ENCODE measurements at places on chromosomes 3 and 15. TPM values are rescaled to one million over a fixed set of nuclear protein-coding genes. Genes with fewer than 3 reads are reported as not detected.

DNA sequence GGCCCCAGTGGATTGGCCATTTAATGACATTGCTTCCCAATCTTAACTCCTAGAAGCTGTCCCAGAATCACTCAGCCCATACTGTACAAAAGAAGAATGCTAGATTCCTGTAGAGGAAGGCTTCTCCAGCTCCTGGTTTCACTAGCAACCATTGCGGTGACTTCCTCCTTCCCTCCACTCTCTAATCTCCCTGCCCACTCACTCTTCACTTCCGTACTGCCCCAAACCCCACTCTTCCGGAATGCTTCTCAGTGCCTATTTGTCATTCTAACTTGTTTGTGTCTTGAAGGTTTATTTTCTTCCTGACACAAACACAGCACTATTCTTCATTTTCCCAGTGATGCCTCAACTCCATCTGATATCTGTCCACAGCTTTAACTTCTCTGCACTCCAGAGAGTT lies 97.1 kb upstream of the SPATA16 start:
- DNase-seq = no peak

DNA sequence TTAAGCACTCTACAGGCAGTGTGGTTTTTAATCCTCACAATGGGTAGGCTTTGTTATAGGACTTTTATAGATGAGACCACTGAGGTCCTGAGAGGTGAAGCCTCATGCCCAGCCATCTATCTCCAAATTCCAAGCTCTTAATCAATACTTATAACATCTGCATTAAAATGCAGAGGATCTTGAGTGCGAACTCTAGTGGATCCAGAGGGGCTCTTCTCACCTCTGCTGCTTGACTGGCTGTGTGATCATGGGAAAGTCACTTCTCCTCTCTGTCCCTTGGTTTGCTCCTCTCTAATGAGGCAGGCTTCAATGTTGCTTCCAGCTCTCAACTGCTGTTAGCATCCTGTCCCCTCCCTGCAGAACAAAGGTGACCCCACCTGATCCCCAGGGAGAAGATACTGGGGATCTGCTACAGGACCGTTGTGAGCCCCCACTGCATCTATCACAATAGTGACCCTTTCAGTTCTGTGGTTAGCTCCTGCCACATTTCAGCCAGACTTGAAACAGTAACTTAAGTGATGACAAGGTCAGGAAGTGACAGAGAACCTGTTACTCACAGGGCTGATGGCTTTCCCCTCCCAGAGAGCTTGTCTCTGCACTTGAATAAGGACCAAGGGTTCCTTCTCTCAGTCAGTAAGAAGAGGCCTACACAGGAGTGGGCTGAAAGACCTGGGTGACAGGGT lies 1.3 kb downstream of the SLC27A2 start:
- no peak for DNase-seq

DNA sequence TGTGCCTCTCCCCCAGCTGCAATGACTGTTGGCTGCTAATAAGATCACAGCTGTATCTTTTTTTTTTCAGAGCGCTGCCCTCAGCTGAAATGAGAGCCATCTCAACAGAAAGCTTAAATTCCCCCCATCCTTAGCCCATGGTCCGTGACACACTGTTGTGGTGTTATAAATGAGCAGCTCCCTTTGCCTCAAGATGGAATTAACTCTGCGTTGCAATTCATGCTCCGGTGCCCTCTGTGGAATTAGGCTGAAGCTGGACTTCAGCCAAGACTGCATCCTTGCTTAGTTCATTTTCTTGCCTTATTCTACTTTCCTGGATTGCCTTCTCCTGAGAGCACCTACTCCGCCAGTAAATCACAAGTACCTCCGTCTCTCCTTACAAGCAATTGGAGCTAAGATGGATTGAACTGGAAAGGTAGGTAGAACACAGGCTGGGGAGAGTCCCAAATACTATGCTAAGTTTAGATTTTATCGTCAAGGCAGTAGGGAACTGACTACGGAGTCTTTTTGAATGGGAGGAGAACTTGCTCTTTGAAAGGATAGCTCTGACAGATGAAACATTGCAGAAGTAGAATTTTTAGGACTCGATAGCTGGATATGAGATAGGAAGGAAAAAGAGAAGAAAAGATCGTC lies 39.0 kb upstream of the THRB start:
- DNase-seq = no peak

- no peak for DNase-seq
These were observed 133.8 kb upstream of the SLC2A2 start for GRCh38 chr3:171160325-171160724.

DNA sequence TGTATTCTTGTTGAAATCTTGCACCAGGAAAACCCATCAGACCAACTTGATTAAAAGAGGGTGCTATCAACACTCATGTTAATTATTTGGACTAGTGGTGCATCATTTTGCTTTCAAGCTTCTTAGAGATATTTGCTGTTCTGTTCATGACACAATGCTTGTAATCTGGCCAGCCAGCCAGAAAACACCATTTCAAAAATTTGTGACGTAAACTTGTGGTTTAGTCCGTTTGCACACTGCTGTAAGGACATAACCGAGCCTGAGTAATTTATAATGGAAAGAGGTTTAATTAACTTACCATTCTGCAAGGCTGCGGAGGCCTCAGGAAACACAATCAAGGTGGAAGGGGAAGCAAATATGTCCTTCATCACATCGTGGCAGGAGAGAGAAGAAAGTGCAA lies 374.3 kb upstream of the TGFBR2 start:
- no peak for DNase-seq

DNA sequence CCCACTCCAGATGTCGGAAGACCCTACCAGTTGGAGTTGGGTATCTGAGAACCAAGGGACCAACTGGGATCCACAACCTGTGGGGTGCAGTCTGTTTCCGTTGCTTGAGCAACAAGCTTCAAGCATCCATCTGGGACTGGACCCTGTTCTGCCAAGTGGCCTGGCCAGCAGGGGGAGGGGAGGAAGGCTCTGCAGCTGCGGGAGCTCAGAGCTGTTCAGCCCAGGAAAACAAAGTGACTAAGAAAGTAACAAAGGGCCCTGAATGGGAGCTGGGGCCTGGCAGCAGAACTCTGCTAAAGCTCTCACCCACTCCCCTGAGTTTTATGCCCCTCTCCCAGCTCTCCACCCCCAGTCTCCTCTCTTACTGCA lies 2.7 kb downstream of the TYRO3 start:
- no peak for DNase-seq

DNA sequence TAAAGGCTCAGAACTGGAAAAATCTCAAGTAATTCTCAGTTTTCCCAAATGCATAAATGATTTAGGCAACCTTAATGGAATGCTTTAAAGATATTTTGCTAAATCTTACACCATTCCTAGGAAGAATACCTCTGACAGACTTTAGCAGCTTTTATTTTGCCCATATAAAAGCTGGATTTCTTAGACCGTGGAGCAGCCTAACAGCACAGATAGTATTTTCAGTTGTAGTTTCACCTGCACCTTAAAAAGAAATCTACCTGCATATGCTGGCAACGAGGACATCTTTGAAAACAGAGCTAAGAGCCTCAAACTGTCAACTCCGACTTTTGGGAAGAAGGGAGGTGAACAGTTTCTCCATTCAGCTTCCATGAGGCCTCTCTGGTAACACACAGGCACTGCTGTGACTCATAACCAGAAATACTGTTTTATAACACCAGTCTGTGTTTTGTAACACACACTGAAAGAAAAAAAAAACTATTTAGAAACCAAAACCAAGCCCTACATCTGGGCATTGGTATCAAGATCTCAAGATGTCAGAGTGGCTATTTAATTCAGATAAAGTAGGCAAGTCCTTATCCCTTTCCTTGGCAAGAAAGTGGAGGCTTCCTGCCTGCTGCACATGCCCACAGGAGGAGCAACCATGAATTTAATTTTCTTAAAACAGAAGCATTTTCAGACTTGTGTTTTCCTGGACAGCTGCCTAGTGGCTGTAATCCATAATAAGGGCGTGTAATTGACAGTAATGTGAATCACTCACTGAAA lies 181.5 kb upstream of the ICE2 start:
- DNase-seq = peak; percentile 60

DNA sequence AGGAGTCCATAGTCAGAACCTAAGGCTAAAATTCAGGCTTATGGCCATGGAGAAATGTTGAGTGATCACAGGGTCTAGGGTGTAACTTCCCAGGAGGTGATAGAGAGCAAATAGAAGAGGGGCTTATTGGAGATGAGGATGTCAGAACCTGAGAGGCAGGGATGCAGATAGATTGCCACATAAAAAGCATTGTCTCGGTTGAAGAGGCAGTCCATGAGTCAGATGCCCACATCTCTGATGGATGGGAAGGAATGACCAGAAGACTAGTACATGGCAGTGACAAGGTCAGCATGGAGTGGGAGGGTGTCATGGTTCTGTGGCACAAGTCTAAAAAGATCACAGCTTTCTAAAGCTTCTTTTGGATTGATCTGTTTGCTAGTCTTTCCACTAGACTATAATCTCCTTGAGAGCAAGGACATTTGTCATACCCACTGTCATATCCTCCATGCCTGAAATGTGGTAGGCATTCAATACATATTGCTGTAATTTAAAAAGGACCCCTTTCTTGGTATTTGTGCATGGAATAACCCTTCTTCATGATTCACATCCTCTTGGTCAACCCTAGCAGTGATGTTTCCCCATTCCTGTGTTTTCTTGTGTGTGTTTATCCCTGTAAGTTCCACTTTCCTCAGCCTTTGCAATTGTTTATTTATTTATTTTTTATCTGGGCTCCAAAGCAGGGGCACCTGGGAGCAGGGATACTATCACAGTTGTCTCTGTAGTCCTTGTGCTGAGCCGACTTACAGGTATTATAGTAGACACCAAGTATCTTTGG lies 613.4 kb upstream of the CFAP20DC start:
- no peak for DNase-seq

DNA sequence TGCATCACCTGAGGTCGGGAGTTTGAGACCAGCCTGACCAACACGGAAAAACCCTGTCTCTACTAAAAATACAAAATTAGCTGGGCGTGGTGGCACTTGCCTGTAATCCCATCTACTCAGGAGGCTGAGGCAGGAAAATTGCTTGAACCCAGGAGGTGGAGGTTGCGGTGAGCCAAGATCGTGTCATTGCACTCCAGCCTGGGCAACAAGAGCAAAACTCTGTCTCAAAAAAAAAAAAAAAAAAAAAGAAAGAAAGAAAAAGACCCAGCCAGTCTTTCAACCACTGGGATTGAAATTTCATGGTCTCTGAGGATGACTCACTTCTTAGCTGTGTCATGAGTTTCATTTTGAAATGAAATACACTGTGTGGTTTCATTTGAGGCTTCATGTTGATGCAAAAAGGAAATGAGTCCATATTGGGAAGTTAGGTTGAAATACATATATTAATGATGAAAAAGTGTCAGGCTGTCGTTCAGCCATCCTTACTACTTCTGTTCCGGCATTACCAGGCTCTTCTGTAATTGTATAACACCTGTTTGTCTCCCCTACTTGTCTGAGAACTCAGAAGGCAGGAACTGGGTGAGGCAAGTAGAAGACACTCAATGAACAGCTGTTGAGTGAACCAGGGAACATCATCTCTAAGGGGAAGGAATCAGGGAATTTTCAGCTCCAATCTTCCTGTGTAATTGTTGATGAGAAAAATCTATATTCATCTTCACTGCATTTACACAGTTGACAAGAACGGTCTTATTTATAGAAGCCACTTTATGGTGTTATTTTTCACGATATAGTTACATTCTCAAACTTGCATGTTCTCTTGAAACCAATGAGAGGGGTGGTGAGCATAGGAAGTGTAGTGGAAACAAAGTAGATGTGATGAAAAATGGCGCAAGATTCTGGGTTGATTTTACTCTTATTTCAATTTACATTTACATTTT lies 87.4 kb downstream of the NFKBIZ start:
- peak; percentile 83 for DNase-seq

GRCh38 chr15:31758126-31758525 lies 272.2 kb upstream of the CHRNA7 start:
- DNase-seq = peak; percentile 28

GOLGA6L10 gene
- 0.46 TPM for polyA plus RNA-seq

SERINC4 gene
- polyA plus RNA-seq = 0.34 TPM

All from muscle of back (tissue), 13 donors.